ENCODE measurements at places on chromosomes 6 and 20.
A peak's percentile ranks its signal among the peaks of the same experiment; 100 is the strongest.

- DNase-seq, result no peak
These were observed 31.0 kb upstream of the PCMTD2 start for GRCh38 chr20:64224351-64225170.

DNA sequence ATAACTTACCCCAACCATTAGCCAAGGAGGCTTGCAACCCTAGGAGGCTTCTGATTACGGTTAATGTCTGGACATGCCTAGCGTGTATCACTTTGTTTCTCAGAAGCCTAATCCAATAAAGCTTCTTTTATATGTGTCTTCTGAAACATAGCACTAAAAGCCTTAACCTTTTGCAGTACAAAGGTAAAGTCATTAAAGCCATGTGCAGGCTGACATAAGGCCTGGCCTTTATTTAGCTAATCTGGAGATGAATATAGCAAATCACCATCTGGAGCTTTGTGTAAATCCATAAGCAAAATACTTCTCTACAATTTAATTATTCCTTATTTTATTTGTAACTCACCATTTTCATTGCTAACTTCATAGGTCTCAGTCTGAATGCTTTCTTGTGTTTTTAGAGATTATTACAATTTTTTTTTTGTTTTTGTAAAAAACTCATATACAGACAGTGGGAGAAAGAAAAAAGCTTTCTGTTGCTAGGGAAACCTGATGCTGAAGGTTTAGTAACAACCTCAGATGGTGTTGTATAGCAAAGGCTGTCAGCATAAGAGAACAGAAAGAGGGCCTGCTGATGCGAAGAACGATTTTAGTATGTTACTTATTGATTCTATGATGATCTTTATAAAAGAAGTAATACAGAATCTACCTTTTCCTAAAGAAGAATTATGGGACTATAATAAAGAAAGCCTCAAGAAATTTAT, at the start of gene EYS:
Gene EYS (minus strand): TSS at position 101 of the 701 bp plus-strand sequence. CDS start 211,816 bp downstream, outside the sequence.
- no peak for DNase-seq

DNA sequence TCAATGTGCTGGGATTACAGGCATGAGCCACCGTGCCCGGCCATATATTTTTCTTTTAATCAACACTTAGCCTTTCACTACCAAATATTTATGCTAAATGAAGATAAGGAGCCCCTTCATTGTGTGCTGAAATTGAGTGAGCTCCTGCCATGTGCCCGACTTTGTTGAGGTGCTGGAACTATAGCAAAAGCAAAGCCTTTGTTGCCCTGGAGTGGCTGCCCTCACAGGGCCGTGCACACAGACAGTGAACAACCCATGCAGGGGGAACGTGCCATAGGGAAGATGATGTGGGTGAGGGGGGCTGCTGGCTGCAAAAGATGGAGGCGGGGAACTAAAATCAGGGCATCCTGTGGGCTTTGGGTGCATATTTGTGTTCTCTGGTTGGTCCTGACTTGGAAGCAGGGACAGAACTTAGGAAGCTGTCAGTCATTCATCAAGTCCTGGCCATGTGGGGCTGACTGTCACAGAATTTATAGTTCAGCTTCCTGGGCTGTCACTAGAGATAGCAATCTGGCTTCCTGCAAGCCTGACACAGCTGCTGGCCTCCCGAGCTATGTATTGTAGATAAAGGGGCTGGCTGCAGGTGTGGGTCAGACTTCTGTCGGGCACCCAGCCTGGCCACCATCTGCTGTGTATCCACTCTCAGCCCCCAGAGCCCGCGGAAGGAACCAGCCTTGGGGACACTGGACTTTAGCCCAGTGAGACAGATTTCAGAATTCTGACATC, 56.8 kb upstream of the MPC1 start:
- no peak for DNase-seq

GRCh38 chr6:15184441-15184861, 61.4 kb upstream of the JARID2 start:
- DNase-seq, result no peak

GRCh38 chr6:149965194-149966020, 1.7 kb downstream of the ULBP1 start:
- DNase-seq, result no peak

DNA sequence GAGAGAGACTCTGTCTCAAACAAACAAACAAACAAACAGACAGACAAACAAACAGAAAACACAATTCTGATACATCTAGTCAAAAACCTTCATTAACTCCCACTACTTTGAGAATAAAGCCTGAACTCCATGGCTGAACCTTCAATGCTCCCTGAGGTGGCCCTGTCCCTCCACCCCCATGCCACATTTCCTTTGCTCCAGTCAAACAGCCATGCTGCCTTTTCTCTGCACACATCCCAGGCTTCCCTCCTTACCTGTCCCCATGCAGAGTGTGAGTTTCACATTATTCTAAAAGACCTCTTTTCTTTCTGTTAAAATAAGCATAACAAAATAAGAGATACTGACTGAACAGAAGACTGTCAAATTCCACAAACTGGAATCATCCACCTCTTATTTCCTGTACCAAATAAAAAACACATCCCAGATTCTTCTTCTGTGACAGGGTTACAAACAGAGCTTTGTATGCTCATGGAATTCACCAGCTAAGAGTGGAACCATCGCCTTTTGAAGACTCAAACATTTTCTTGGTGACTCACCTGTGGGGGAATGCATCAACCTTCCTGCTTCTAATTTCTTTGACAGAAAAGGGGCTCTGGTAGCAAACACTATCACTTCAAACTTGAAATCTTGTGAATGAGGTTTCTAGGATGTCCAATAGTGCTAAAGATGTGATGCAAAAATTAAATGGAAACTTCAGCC, 71.0 kb upstream of the SLC22A16 start:
- peak; percentile 32 for DNase-seq

- no peak for DNase-seq
These were observed 66.0 kb upstream of the RIN2 start for GRCh38 chr20:19692100-19692499.

GRCh38 chr6:159267165-159267564, 98.0 kb downstream of the FNDC1 start:
- DNase-seq, result no peak

DNA sequence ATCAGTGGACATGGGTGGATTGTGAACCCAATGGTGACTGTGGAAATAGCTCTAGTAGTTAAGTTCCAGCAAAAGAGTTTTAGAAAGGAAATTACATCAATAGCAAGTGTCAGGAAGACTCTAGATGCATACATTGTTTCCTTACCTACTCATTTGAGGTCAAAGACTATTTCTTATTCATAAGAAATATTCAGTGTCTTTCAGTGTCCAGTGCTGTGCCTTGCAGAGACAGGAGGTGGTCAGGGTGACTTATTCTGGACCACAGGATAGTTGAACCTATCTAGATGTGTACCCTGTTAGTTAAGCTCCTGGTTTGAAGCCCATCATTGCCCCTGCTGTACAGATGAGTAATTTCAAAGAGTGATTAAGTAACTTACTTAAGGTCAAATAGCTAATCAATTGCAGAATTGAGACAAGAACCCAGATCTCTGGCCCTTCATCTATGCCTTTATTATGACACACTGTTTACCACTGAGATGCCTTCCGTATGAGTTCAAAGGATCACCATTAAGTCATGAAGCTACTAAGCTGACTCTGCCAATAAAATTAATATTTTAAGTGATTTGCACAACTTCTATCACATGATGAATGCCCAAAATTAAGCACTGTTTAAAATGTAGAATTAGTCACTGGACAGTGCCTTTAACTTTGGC, 136.1 kb downstream of the PDSS2 start:
- no peak for DNase-seq

DNA sequence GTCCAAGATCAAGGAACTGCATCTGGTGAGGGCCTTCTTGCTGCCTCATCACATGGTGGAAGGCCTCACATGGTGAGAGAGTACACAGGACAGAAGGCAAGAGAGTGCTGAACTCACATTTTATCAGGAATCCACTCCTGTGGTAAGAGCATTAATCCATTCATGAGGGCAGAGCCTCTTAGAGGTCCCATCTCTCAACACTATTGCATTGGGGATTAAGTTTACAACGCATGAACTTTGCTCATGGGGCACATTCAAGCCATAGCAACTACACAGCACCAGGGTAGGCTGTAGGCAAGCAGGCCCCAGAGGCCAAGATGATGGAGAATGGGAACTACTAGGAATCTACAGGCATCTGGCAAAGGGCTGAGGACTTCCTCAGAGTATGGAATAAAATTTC, 10.0 kb upstream of the TGIF2 start:
- no peak for DNase-seq
